PC-3 (cell line): ENCODE measurements at places on chromosomes 12 and 14.
A peak's percentile ranks its signal among the peaks of the same experiment; 100 is the strongest.

DNA sequence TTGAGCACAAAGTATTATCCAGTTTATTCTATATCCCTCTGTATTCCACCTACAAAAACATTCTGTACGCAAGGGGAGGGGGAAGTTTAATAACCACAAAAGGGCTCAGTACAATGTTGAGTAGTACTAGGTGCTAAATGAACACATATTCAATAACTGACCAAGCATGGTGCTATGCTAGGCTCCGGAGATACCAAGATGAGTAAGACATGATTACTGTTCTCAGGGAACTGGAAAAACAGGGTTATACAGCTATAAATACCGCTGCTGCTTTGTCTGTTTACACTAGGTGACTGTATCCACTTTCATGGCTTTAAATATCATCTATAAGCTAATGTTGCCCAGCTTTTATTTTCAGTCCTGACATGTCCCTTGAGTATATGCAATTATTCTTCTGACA lies 135.8 kb downstream of the INSM2 start:
- DNase-seq: peak; percentile 98

GRCh38 chr14:87205811-87206210 lies 787.2 kb downstream of the GALC start:
- no peak for DNase-seq

DNA sequence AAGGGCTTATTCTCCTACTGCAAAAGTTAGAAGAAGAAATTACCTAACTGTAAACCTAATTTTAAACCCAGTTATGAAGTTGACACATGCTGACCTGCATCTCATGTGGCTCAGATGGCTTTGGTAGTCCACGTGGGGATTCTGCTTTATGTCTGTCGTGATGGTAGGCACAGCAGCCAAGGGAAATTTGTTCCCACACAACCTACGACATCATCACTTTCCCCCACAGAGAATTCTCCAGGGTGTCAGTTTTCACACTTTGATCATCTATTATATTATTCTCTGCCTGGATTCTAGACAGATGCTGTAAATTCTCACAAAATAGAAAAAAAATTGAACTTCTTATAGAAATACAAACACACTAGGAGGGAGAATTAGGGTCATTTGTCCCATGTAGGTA lies 70.6 kb downstream of the PTHLH start:
- DNase-seq: no peak

DNA sequence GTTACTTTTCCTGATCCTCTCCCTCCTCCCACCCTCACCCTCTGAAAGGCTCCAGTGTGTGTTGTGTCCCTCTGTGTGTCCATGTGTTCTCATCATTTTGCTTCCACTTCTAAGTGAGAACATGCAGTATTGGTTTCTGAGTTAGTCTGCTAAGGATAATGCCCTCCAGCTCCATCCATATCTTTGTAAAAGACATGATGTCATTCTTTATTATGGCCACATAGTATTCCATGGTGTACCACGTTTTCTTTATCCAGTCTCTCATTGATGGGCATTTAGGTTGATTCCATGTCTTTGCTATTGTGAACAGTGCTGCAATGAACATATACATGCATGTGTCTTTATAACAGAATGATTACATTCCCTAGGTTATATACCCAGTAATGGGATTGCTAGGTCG lies 51.9 kb upstream of the BBS10 start:
- no peak for DNase-seq

DNA sequence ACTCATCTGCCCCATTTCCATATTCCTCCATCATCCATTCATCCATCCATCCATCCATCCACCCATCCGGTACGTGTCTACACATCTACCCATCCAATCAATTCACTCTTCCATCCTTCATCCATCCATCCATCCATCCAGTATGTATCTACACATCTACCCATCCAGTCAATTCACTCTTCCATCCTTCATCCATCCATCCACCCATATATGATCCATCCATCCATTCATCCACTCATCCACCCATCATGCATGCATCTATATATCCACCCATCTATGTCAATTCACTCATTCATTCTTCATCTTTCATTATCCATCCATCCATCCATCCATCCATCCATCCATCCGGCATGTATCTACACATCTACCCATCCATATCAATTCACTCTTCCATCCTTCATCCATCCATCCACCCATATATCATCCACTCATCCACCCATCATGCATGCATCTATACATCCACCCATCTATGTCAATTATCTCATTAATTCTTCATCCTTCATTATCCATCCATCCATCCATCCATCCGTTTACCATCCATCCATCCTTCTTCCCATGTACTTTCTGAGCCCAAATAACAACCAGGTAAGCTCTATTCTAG lies 108.6 kb upstream of the NOS1 start:
- no peak for DNase-seq
